ENCODE measurements at places on chromosomes 13 and 19.
A peak's percentile ranks its signal among the peaks of the same experiment; 100 is the strongest.

DNA sequence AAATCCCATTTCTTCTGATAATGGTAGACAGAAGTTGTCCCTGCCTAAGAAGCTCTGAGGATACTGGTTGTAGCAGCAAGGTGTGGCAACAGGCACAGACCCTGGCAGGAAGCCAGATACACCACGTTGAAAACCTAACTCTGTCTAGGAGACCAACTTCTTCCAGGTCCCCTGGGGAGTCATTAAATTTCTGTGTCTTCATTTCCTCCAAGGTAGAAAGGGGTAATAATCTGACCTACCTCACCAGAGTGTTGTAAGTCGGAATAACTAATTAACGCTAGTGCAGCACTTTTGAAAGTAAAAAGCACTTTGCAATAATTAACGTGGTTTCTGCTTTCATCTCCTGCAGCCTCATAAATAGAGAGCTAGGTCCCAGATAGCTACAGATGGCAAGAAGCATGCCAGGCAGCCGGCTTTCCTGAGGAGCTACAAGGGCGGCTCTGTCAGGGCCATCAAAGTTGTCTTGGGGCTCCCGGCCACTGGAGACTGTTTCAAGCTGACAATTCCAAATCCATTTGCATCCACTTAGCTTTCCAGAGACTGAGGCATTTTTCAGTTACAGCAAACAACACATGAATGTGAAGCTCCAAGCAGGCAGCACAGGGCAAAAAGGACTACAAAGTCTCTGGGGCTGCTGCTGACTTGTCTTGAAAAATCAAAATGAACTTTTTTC, 176.2 kb downstream of the FOXO1 start:
- no peak for DNase-seq

GRCh38 chr13:72700509-72700908, 26.9 kb downstream of the MZT1 start:
- no peak for DNase-seq

- no peak for DNase-seq
These were observed 255.8 kb upstream of the DACH1 start for GRCh38 chr13:72122661-72123255.

GRCh38 chr13:27704681-27705080, 83.0 kb downstream of the POLR1D start:
- no peak for DNase-seq

DNA sequence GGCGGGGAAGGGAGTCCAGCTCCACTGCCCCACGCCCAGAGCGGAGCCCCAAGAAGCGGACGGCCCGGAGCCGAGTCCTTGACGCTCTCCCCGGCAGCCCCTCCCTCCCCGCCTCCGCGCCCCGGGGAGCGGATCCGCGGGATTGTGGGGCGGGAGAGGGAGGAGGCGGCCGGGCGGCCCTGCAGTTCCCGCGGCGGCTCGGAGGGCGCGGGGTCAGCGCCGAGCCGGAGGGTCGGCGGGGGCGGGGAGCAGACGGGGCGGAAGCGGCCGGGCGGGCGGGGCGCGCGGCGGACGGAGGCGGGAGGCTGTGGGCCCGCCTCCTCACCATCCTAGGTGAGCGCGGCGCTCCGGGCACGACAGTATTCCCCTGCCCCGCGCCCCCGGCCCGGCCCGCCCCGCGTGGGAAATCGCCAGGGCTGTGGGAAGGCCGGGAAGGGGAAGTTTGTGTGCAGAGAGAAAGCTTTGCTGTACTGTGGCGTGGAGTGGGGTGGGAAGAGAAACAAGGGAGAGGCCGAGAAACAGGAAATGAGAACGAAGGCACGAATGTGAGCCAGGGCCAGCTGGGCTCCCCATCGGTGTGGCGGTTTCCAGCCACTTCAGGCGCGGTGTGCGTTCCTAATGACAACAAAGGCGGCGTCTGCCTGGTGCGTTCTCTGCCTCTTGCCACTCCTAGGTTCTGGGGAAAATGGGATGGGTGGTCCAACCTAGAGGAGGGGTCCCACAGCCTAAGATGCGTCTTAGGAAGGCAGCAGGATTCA, 1.3 kb upstream of the KLF12 start:
- DNase-seq: peak; percentile 54

DNA sequence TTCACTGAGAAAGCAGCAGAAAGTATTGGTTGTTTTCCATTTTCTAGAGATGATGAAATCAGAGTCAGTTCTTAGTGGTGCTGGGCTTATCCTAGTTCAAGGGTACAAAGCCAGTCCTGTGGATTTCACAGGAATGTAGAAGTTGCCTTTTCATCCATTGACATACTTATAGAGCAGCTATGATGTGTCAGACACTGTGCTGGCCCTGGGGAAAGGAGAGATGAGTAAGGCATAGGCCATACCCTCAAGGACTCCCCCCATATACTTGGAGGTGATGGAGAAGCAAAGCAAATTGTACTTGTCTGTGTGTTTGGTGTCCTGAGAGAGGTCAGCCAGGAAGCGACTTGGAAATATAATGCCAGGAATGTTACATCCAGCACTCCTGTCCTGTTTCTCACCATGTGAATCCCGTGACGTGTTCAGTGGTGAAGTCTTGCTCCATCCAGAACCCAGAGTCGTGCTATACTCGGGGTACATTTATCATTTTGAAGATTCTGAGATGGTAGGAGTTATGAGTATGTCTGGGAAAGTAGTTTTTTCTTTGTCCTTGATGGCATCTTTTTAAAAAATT, 22.6 kb downstream of the ERCC5 start:
- no peak for DNase-seq

GRCh38 chr13:109945206-109945960, 159.0 kb upstream of the IRS2 start:
- DNase-seq: no peak

DNA sequence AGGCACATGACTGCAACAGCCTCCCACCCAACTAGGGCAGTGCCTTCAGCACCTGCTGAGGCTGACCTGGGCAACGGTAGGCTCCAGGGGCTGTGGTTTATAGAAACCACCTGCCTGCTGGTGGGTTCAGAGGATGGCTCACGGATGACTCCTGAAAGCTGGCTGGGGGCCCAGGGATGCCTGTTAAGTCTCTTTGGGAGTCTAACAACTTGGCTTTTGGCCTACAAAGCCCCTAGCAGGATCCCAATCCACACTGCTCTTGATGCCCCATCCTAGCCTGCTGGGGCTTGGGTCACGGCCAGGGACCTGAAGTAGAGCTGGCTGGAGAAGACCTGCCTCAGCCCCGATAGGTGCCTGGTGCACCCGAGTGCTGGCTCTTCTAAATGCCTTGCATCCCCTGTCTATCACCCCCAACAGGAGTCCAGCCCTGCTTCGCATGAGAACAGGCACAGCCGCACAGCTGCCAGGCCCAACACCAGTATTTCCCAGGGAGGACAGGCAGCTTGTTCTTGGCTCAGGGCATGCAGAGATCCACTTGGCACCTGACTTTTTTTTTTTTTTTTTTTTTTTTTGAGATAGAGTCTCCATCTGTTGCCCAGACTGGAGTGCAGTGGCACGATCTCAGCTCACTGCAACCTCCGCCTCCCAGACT, 9.1 kb upstream of the EPHX3 start:
- DNase-seq: no peak

DNA sequence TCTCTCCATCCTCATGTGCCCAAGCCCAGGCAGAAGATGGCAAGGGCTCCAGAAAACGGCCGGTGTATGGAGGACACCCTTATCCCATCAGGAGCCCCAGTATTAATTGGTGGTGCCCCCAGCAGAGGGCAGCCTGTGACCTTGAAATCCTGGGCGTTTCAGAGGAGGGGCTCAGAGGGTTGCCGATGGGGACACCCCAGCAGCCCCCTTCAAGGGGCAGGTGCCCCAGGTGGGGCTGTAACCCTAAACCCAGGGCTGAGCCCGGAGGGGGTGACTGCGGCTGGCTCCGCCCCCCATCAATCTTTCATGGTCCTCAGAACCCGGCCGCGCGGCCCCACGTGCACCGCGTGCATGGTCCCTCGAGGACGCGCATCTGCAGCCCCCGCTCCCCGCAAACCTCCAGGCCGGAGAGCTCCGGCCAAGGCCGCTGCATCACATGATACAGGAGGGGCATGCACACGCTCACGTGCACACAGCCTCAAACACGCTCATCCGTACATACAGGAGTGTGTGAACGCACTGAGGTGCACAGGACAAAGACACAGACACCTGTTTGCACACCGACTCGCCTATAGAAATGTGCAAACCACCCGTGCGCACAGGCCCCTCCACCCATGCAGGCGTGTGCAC, 949 bp downstream of the RAB3A start:
- no peak for DNase-seq

- DNase-seq: peak; percentile 22
These were observed 19.1 kb downstream of the SMARCA4 start for GRCh38 chr19:10979951-10980381.

- DNase-seq: no peak
These were observed 47.2 kb downstream of the MYH14 start for GRCh38 chr19:50250450-50251136.

GRCh38 chr13:109605846-109606245, 180.5 kb downstream of the IRS2 start:
- no peak for DNase-seq

- DNase-seq: no peak
These were observed 18.7 kb upstream of the B3GNT3 start for GRCh38 chr19:17775991-17776803.

DNA sequence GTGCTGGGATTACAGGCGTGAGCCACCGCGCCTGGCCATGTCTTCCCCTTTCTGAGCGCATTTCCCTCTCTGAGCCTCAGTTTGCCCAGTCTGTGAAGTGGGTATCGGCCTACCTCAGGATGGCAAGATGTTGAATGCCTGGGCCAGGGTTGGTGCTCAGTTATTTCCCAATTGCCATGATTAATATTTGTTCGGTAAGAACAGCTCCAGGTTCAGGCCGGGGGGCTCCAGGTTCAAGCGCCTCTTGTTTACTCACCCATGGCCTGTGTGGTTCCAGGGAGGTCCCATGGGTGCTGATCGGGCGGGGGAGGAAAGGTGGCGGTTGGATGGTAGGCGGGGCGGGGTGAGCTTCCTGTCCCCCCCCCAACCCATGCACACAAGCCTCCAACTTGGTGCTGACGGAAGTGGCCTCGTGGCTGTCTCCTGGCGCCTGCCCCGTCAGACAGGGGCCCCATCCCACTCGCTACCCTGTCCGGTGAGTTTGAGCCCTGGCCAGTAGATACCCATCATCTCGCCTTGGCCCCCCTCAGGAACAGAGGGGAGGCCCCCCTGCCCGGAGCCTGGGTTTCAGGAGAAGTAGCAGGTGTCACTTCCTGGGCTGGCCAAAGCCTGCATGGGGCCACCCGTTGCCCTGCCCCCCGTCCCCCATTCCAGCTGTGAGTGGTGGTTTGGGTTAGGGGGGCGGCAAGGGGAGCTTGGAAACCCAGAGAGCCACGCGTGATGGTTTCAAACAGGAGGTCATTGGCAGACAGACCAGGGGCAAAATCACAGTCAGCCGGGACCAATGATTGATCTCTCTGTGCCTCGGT, at the start of gene FCHO1:
Gene FCHO1 (plus strand): TSS at position 375 of the 809 bp plus-strand sequence. CDS start 3,688 bp downstream, outside the sequence.
- DNase-seq: no peak

GRCh38 chr19:11480715-11481533, at the start of gene ELAVL3:
TSS of gene ELAVL3 (minus strand) at chr19:11481046. CDS start at chr19:11480608, 438 bp downstream.
- peak; percentile 70 for DNase-seq

Data from occipital lobe (tissue), 3 donors.